Right atrium auricular region (tissue), 2 donors: ENCODE measurements at places on chromosomes 3 and 15. TPM values are rescaled to one million over a fixed set of nuclear protein-coding genes. Genes with fewer than 3 reads are reported as not detected.
A peak's percentile ranks its signal among the peaks of the same experiment; 100 is the strongest.

- DNase-seq, result no peak
- no peak overlapping the region for H3K27ac ChIP-seq
- H3K4me3 ChIP-seq, result no peak overlapping the region
- no peaks in the 10 kb centered on the region for H3K27me3 ChIP-seq
- H3K4me1 ChIP-seq, result no peaks in the 10 kb centered on the region
- H3K36me3 ChIP-seq, result no peaks in the 10 kb centered on the region
These were observed 99.9 kb upstream of the MLF1 start for GRCh38 chr3:158470944-158471638.

DNA sequence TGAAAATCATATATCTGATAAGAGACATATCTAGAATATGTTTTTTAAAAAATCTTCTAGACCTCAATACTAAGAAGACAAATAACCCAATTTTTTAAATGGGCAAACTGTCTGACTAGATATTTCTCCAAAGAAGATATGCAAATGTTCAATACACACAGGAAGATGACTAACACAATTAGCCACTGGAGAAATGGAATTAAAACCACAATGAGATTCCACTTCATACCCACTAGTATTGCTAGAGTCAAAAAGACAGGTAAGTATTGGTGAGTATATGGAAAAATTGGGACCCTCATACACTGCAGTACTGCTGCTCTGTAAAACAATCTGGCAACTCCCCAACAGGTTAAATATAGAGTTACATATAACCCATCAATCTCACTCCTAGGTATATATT, 33.1 kb upstream of the TOPAZ1 start:
- no peaks in the 10 kb centered on the region for H3K27me3 ChIP-seq
- no peaks in the 10 kb centered on the region for H3K36me3 ChIP-seq
- no peak overlapping the region for H3K4me3 ChIP-seq
- DNase-seq, result no peak

The RASL12 gene
- 83.3 TPM for total RNA-seq

The SLC28A2 gene
- total RNA-seq, result not detected

GRCh38 chr3:47404955-47405790, 24.4 kb downstream of the PTPN23 start:
- peak overlapping the region; percentile 43 for H3K27ac ChIP-seq
- no peaks in the 10 kb centered on the region for H3K27me3 ChIP-seq
- peaks cover 21% of the 10 kb centered on the region for H3K4me1 ChIP-seq
- no peak overlapping the region for H3K4me3 ChIP-seq
- DNase-seq, result no peak

DNA sequence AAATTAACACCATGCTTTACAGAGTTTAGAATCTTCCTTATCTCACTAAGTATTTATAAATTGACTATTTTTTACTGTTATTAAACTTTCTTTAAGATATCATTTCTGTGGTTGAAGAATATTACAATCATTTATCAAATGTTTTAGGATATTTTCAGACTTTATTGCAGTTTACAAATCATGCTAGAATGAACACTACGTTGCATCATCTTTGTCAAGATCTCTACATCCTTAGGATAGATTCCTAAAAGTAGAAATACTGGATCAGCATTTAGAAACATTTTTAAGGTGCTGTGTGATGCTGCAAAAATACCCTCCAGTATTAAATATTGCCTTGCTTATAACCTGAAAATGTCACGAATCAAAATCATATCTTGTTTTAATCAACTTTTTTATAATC, 2.5 kb upstream of the PLD1 start:
- H3K36me3 ChIP-seq, result no peaks in the 10 kb centered on the region
- H3K4me3 ChIP-seq, result no peak overlapping the region
- no peak overlapping the region for H3K27ac ChIP-seq
- no peak for DNase-seq
- H3K4me1 ChIP-seq, result no peaks in the 10 kb centered on the region

DNA sequence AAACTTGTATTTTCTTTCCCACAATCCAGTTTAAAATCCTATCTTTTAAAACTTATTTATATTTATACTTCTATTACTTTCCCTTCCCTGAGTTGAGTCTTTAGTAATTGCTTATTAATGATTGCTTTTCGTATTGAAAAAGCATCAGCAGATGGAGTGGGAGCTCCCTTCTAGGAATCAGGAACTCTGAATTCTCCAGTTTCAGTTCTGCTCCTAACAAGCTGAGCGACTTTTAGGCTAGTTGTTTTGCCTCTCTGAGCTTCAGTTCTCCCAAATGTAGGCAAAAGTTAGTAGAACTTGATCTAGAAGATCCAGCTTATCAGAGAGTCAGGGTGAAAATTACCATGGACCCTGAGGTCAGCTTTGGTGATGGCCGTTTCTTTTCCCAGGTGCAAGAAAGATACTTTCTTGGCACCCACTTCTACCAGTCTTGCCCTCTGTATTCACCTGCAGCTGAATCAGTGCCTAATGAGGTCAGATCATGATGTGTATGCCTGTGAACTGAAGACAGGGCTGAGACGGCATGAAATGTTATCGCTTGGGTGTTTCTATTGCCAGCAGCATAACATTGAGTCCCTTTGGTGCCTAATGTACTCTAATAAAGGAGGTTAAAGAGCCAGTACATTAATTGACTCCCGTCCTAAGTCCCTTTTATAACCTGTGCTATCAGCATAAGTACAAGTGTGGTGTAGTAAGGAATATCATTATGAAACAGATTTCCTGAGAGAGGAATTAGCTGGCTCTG, 194.5 kb upstream of the TBC1D5 start:
- H3K4me1 ChIP-seq, result no peaks in the 10 kb centered on the region
- no peak overlapping the region for H3K4me3 ChIP-seq
- H3K27ac ChIP-seq, result no peak overlapping the region
- no peaks in the 10 kb centered on the region for H3K27me3 ChIP-seq
- H3K36me3 ChIP-seq, result no peaks in the 10 kb centered on the region
- no peak for DNase-seq

The FAM3D gene
- total RNA-seq, result not detected

GRCh38 chr3:109081746-109082510, 36.0 kb downstream of the MORC1 start:
- H3K4me3 ChIP-seq, result no peak overlapping the region
- H3K27me3 ChIP-seq, result no peaks in the 10 kb centered on the region
- H3K4me1 ChIP-seq, result no peaks in the 10 kb centered on the region

GRCh38 chr3:100151024-100151707, 36.9 kb upstream of the FILIP1L start:
- no peaks in the 10 kb centered on the region for H3K36me3 ChIP-seq
- DNase-seq, result peak; percentile 65
- no peak overlapping the region for H3K4me3 ChIP-seq
- peak overlapping the region; percentile 68 for H3K27ac ChIP-seq

DNA sequence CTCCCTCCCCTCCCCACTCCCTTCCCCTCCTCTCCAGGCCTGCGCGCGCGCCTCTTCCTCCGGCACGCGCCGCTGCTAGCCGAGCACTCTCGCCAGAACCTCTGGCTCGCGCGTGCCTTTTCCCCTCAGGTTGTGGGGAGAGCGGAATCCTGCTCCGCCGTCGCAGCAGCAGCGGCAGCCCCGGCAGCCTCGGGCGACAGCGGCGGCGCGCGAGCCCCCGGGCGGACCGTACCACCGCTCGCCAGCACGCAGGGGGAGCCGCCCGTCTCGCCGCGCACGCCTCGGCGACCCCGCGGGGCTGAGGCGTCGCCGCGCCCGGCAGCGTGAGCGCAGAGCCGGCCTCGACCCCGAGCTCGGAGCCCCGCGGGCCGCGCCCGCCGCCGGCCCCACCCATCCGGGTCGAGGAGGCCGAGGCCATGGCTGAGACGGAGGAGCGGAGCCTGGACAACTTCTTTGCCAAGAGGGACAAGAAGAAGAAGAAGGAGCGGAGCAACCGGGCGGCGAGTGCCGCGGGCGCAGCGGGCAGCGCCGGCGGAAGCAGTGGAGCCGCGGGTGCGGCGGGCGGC, at the start of gene CDV3:
Gene CDV3 (plus strand): TSS at position 58 of the 566 bp plus-strand sequence. CDS start 359 bp downstream, at position 417.
- peak; percentile 57 for DNase-seq
- peaks cover 35% of the 10 kb centered on the region for H3K36me3 ChIP-seq
- peak within 1 kb of the TSS; percentile 75 for H3K4me3 ChIP-seq
- H3K27me3 ChIP-seq, result no peaks in the 10 kb centered on the region
- no peaks in the 10 kb centered on the region for H3K4me1 ChIP-seq
- H3K27ac ChIP-seq, result peak within 1 kb of the TSS; percentile 97

GRCh38 chr3:8324747-8325146, 176.9 kb upstream of the LMCD1 start:
- no peak for DNase-seq
- no peak overlapping the region for H3K4me3 ChIP-seq
- no peaks in the 10 kb centered on the region for H3K27me3 ChIP-seq
- H3K36me3 ChIP-seq, result no peaks in the 10 kb centered on the region
- H3K27ac ChIP-seq, result no peak overlapping the region

- no peak for DNase-seq
- no peaks in the 10 kb centered on the region for H3K4me1 ChIP-seq
- H3K4me3 ChIP-seq, result no peak overlapping the region
- no peaks in the 10 kb centered on the region for H3K27me3 ChIP-seq
- H3K36me3 ChIP-seq, result no peaks in the 10 kb centered on the region
These were observed 37.1 kb upstream of the RGMA start for GRCh38 chr15:93126148-93126547.
